HT1080 (cell line): ENCODE measurements at places on chromosomes 1 and 21. TPM values are rescaled to one million over a fixed set of nuclear protein-coding genes. Genes with fewer than 3 reads are reported as not detected.

The ASPM gene
- total RNA-seq = 33.5 and 36.9 TPM in 2 replicates

- no peak for DNase-seq
Measured at GRCh38 chr1:113663165-113663951, 95.9 kb downstream of the PHTF1 start.

- DNase-seq = no peak
Measured at GRCh38 chr1:246591504-246591903, 25.2 kb downstream of the CNST start.

DNA sequence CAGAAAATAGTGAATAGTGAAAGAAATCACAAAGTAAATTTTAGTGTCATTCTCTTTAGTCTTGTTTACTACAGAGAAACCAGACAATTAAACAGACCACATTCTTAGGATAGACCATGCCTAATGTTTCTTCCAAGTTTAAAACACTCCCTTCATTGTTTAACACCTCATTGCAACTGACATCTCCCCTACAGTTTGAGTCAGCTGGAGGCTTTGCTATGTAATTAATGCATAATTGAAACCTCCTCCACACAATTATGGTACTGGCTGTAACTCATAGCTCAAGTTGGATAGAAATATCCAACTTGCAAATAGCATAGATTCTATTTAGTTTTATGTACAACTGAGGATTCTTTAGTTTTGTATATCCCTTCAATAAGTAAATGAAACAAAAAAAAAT lies 35.2 kb upstream of the B3GALT2 start:
- DNase-seq = no peak

DNA sequence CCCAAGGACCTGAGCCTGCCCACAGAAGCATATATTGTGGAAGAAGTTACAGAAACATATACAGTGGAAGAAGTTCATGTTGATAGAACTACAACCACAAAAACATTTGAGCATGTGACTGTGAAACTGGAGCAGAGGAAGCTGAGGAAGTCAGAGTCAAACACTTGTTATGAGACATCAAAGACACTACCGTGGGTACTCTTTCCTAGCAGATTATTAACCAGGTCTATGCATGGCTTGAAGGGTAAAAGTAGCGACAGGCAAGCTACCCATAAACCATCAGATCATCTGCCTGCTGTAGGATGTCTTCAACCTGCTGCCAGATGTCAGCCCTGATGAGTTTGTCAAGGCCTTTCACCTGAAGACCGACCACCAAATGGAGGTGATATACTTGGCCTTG lies 35.8 kb downstream of the IVNS1ABP start:
- no peak for DNase-seq

GRCh38 chr1:30384286-30385245 lies 338.8 kb downstream of the MATN1 start:
- DNase-seq = no peak

- DNase-seq = peak; percentile 93
Measured at GRCh38 chr1:38735651-38736161, 123.9 kb downstream of the RRAGC start.

- DNase-seq = peak; percentile 39
Measured at GRCh38 chr21:42051788-42052187, 19.3 kb upstream of the UMODL1 start.

DNA sequence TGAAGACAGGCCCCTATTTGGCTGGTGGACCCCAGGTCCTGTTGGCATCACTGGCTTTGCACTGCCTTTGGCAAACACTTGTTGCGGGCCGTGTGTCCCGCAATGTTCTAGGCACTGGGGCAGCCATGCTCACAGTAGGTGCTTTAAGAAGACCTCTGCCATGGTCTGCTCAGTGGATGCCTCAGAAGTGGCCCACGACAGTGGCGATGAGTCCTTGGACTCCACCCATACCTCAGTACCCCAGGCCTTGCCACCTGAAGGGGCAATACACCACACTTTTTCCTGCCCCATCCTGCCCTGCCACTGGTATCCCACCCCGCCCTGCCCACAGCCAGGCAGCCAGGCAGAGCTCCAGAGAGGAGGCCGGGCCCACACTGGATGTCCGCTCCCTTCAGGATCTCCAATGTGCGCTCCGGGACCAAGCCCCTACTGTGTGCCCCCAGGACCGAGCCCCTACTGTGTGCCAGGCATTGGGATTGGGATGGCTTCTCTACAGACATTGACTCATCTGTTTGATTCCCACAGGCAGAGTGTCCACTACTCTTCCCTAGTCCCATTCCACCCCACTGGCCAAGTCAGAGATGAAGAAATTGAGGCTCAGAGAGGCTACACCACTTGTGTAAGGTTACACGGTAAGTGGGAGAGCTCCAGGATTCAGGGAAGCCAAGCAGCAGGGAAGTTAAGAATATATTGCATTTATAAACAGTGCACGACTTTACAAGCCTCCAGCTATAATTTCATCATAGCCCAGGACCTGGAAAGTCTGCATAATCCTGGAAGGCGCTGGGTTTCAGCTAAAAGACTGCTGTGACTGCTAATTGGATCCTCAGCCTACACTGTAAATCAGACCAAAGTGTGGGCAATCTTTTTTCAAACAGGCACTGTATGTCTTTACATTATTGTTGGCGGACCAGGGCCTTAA lies 101.6 kb downstream of the DMRTB1 start:
- no peak for DNase-seq

GRCh38 chr1:67823615-67824014 lies 9.7 kb downstream of the GNG12 start:
- DNase-seq = no peak

GRCh38 chr1:230570724-230571360 lies 71.4 kb upstream of the COG2 start:
- DNase-seq = no peak

GRCh38 chr1:109478806-109479205 lies 4.9 kb upstream of the ATXN7L2 start:
- DNase-seq = no peak

The C4BPA gene
- not detected in 2 replicates for total RNA-seq

The ANGPTL7 gene
- total RNA-seq = not detected in 2 replicates

The PLPP3 gene
- total RNA-seq = 7.5 and 10.4 TPM in 2 replicates

GRCh38 chr1:15620902-15621682 lies 3.8 kb downstream of the DDI2 start:
- no peak for DNase-seq

The OPTC gene
- not detected in 2 replicates for total RNA-seq

The AZIN2 gene
- total RNA-seq = 2.3 and 5.5 TPM in 2 replicates

GRCh38 chr1:30760596-30761324 lies 3.2 kb upstream of the LAPTM5 start:
- DNase-seq = no peak

- no peak for DNase-seq
Measured at GRCh38 chr1:107514841-107515240, 374.0 kb downstream of the NTNG1 start.

The ANGPTL3 gene
- total RNA-seq = not detected in 2 replicates

- DNase-seq = no peak
Measured at GRCh38 chr1:228287541-228288425, 79.9 kb downstream of the OBSCN start.

The NBPF11 gene
- 2.0 and 2.6 TPM in 2 replicates for total RNA-seq

- DNase-seq = no peak
Measured at GRCh38 chr1:155694167-155694566, 5.3 kb downstream of the DAP3 start.

The HAO2 gene
- not detected in 2 replicates for total RNA-seq

GRCh38 chr1:98371764-98372163 lies 289.8 kb upstream of the SNX7 start:
- no peak for DNase-seq

The STIL gene
- total RNA-seq = 23.8 and 30.6 TPM in 2 replicates

- no peak for DNase-seq
Measured at GRCh38 chr1:95396557-95396956, 162.5 kb downstream of the RWDD3 start.

- DNase-seq = no peak
Measured at GRCh38 chr1:230823426-230823825, 44.9 kb downstream of the C1orf198 start.

The NSL1 gene
- 52.8 and 53.7 TPM in 2 replicates for total RNA-seq

DNA sequence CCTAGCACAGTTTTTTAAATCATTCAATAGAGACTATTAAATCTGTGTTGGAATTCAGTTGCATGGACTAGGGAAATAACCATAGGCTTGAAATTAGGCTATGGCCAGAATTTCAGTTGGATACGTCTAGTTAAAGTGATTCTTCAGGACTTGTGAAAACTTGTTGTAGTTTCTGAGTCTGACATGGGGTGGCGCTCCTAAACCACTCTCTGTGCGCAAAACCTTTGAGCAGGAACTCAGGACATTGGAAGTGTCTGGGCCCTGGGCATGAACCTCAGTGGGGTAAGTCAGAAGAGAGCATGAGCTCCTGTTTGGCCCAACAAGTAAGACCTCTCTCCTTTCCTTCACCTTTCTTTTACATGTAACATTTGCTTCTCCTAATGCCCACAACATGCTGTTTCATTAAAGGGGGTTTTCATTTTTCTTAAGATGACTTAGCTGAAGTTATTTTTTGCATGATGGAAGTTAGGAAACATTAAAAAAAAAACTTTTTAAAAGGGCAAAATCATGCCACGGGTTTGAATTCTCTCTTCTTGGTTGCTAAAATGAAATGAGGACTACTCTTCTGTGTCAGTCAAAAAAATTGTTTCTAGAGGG lies 17.1 kb upstream of the CCDC190 start:
- DNase-seq = peak; percentile 73

DNA sequence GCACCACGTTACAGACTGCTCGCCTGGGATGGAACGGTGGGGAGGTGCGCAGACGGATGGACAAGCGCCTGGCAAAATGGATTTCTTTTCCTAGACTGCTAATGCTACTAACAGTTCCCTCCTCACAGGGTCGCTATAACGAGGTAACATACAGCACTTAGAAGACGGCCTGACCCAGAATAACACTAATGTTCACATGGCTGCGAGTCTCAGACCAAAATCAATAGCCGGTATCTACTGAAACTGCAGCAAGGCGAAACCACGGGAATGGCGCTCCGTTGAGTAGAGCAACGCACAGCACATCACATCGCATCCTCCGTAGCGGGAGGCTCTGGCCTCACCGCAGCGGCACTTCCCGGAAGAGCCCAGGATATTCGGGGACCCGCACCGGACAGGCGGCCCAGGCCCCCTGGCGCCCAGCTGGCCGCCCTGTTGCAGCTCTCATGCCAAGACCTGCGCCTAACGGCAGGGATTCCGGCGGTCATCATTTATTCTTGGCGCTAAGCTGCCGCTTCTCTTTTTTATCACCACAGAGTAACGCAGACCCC lies 46.6 kb downstream of the VPS26C start:
- no peak for DNase-seq

- no peak for DNase-seq
Measured at GRCh38 chr21:33966324-33966949, 50.8 kb upstream of the ATP5PO start.

DNA sequence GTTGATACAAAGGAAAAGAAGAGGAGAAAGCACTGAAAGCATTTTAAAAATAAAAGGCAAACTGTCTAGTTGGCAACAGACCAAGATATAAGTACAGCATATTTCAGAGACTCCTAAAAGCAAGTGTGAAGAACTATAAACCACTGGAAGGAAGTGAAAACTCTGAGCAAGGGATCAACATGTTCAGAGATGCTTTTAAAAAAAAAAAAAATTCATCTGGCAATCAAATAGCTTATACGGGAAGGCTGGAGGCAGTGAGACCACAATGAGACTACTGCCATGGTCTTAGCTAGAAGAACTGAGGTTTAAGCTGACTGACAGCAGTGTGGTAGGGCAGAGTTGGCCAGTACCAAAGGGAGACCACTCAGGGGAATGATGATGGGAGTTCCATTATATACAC lies 124.3 kb downstream of the VAV3 start:
- DNase-seq = no peak

GRCh38 chr1:5223206-5223605 lies 568.8 kb downstream of the AJAP1 start:
- no peak for DNase-seq

The GUCA2A gene
- 0.69 TPM in 1 of 2 replicates, not detected in the other for total RNA-seq

DNA sequence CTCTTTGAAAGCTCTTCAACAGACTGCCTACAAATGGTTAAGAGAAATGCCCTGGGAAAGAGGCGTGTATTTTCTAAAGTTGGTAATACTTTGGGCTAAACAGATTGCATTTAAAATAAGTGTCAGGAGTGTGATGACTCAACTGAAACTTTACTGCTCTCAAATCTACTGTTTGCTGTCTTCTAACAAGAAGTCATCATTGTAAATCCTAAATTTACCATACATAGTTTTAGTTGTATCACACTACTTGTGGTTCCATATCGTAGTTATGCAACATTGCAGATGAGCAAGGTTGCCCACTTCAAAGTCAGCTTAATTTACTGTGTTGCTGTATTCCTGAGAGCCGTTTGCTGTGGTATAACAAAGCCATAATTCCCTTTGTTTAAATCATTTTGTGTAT lies 59.6 kb downstream of the RGS21 start:
- no peak for DNase-seq

GRCh38 chr1:40383095-40383487 lies 9.6 kb downstream of the SMAP2 start:
- no peak for DNase-seq

DNA sequence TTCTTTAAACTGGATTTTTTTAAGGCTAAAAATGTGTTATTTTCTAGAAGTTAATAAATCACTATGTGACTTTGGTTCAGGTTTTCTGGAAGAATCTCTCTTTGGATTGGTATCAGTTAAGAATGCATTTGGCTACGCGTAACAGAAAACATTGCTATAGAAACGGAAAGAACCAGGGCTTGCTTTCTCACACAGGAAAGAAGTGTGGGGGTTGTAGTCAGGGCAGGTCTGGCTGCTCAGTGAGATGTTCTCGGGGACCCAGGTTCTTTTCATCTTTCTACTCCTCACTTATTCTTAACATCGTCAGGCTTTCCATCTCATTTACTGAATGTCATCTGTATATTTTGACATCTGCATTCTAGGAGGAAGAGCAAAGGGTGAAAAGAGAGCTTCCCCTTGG lies 191.4 kb downstream of the ZBTB18 start:
- DNase-seq = no peak

DNA sequence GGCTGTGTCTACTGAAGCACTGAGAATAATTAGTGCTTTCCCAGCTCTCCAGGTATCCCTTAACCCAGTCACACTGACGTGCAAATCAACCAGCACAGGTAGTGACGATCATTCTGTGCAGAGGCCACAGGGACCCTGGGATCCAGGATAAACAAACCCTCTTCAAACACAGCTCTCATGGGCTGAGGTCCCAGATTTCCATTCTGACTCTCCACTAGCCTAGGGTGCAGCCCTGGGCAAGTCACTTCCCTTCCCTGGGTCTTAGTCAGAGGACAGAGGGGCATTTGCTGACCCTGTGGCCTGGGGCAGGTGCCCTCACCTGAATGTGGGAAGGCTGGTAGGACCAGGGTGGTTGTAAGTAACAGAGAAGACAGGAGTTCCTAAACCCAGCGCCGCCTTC lies 724.7 kb downstream of the MATN1 start:
- DNase-seq = no peak

The B3GALT2 gene
- total RNA-seq = not detected in 2 replicates
